Activated T-helper 2 cell treated with anti-CD3 and anti-CD28 coated beads, Interferon-gamma antibody, Interleukin-2, Interleukin-4, amounts not matched to agents 10 μg/mL and 5 μg/mL and 100 μg/mL, durations not matched to agents 14 hours and 24 hours and 36 hours (primary cell): ENCODE measurements at places on chromosomes 5 and 9. TPM values are rescaled to one million over a fixed set of nuclear protein-coding genes. Genes with fewer than 3 reads are reported as not detected.

Gene SOHLH1
- not detected in 2 replicates for total RNA-seq

Gene ZFP2
- 0.18 TPM in 1 of 2 replicates, not detected in the other for total RNA-seq

Gene ASS1
- total RNA-seq: 2.4 and 3.2 TPM in 2 replicates

DNA sequence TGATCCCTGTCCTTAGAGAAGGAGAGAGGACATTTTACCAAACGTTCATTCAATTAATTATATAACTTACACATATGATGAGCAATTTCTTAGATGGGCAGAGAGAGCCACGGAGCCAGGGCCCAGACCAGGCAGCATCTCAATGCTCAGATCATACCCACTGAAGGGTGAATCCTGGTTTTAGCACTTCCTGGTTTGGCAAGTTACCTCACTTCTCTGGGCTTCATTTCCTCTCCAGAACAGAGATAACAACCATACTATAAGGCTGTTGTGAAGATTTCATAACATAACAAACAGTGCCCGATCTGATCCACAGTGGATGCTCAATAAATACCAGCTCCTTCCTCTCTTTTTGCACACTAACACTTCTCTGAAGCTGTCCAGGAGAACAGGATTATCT is 271.1 kb downstream of the DENND1A start:
- no peak for DNase-seq
- H3K4me1 ChIP-seq: no peaks in the 10 kb centered on the region
- H3K36me3 ChIP-seq: peaks cover 8% of the 10 kb centered on the region
- no peak overlapping the region for H3K27ac ChIP-seq
- peaks cover 4% of the 10 kb centered on the region for H3K27me3 ChIP-seq

- no peak overlapping the region for H3K4me3 ChIP-seq
- no peaks in the 10 kb centered on the region for H3K36me3 ChIP-seq
- no peaks in the 10 kb centered on the region for H3K4me1 ChIP-seq
- no peaks in the 10 kb centered on the region for H3K27me3 ChIP-seq
- no peak overlapping the region for H3K27ac ChIP-seq
- no peak for DNase-seq
These were observed 66.3 kb downstream of the RGMB start for GRCh38 chr5:98839469-98840383.
